Stimulated activated CD8-positive, alpha-beta memory T cell treated with anti-CD3 and anti-CD28 coated beads, Interleukin-2, amount 100 ng/mL, for 48 hours (primary cell): ENCODE measurements at places on chromosomes 4 and X.

GRCh38 chrX:50606300-50606950, 135.8 kb upstream of the DGKK start:
- no peak for DNase-seq

GRCh38 chr4:37365888-37366287, 121.3 kb downstream of the NWD2 start:
- no peak for DNase-seq

- no peak for DNase-seq
These were observed 60.3 kb upstream of the RXFP1 start for GRCh38 chr4:158461336-158461735.

DNA sequence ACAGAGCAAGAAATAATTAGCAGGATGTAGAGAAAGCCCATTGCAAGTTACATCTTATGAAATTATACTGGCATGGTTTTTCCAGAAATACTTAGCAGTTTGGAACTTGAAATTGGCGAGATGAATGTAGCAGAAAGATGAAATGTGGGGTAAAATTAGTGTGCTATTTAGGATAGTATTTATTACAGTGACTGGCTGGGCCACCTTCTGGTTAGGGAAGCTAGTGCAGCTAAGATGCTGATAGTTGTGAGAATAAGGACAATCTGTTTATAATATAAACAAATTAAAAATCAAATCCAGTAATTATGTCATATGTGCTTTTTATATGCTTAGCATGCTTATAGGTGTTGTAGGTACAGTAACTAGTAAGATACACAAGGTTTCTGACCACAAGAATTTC, 74.8 kb downstream of the IL15 start:
- DNase-seq: no peak

DNA sequence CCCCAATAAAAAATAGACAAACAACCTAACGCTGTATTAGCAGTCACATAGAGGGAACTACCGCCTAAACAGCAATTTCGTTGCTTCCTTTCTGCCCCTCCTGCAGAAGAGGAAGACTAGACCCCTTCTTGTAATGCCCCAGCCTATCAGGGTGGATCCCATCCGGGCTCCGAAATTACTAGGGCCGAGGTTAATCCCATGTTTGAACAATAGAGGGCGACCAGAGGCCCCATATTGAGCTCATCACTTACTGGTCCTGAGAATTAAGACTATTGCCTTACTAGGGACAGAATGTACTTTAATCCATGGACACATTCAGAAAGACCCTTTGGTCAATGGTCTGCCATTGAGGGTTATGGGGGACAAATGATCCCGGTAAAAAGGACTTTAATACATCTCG, 11.8 kb upstream of the ZNF630 start:
- DNase-seq: no peak

- DNase-seq: no peak
These were observed 1.8 kb upstream of the EXOSC9 start for GRCh38 chr4:121799208-121799823.

- no peak for DNase-seq
These were observed 67.5 kb downstream of the FBXW7 start for GRCh38 chr4:152468408-152468807.

GRCh38 chrX:114162068-114162735, 421.7 kb upstream of the HTR2C start:
- DNase-seq: no peak

- no peak for DNase-seq
These were observed 12.3 kb upstream of the INPP4B start for GRCh38 chr4:142858446-142858845.

- no peak for DNase-seq
These were observed 646.6 kb upstream of the PITX2 start for GRCh38 chr4:111269439-111269838.

DNA sequence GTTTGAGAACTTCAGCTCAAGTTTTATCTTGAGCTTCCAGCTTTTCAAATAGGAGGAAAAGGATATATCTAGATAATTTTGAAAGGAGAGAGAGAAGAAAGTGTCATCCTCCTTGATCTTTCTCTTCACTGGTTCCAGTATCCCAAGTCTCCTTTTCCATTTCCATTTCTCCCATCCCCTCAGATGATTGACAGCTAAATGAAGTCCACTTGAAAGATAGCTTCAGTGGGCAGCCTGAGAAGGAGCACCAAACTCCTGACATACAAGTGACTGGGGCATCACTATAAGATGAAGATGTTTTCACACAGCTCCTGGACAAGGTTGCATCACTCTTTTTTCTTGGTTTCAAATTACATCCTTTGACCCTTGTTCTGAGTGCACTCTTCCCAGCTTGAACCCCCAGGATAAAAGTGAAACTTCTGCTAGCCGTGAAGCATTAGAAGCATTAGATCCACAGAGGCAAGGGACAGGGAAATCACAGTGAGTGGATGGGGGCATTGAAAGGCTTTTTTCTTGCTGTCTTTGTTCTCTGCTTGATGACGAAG, 17.5 kb upstream of the MAGEA10 start:
- DNase-seq: no peak

GRCh38 chrX:136806891-136807410, 26.2 kb upstream of the ARHGEF6 start:
- DNase-seq: no peak

DNA sequence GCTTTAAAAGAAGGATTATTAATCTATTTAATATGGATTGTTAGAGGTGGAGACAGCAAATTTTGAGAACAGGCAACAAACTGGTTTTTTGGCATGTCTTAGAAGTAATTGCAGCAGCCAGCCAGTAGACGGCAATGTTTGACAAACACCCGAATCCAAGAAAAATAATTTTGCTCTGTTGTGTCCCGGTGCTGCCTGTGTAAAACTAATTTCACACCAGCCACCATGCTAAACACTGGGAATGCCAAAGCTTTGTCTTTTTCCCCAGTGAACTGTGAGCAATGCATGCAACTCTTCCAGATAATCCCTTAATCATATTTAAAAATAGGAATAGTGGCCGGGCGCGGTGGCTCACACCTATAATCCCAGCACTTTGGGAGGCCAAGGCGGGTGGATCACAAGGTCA, 25.9 kb downstream of the SMIM31 start:
- DNase-seq: no peak

- DNase-seq: no peak
These were observed 7.0 kb upstream of the TET2 start for GRCh38 chr4:105139646-105140045.

DNA sequence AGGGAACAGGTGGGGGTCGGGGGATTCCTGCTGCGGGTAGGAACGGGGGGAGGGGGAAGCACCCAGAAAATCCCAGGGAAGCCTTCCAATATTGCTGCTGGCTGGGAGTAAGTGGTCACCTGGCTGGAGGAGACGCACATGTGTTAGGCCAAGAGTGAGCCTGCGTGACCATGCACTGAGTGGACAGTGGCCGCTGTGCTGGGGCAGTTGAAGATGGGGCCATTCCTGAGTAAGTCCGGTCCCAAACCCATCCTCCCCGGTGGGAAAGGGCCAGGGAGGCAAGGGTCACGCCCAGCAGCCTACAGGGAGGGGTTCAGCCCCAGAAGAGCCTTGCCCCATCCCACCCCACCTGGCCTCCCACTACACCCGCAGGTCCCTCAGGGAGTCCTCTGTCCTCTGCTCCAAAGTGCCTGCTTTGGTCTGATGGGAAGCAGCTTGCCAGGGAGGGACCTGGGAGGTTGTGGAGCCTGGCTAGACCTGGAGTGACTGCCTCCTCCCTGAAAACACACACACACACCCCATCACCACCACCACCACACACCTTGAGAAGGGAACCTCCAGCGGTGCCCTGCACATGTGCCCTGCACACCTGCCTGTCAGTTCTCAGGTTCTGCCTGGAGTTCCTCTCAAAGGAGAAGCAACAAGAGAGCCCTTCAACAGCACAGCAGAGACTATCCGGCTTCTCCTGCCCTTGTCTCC, 6.1 kb downstream of the L1CAM start:
- no peak for DNase-seq

- no peak for DNase-seq
These were observed 62.6 kb downstream of the FAM114A1 start for GRCh38 chr4:38930204-38930603.

- no peak for DNase-seq
These were observed 40.3 kb downstream of the OSTC start for GRCh38 chr4:108690738-108691137.

DNA sequence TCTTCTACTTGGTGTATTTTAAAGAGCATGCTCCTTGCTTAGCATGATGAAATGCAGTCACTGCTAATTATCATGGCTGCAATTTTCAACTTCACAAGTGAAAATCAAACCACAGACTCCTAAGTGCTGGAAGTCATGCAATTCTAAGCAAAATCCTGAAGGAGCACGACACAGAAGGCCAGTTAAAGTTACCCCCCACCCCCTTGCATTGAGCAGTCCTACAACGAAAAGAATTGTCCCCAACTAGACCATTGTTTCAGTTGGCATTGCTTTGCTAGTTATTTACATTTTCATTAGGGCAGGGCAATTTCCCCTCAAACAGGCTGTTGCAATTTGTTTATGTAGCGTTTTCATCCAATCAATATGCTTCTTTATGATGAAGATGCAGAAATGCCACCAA, 321.2 kb downstream of the PCDH7 start:
- no peak for DNase-seq

- DNase-seq: no peak
These were observed 42.2 kb upstream of the SMIM10 start for GRCh38 chrX:134948333-134949241.

GRCh38 chr4:165743422-165743821, 129.6 kb upstream of the TLL1 start:
- DNase-seq: no peak

DNA sequence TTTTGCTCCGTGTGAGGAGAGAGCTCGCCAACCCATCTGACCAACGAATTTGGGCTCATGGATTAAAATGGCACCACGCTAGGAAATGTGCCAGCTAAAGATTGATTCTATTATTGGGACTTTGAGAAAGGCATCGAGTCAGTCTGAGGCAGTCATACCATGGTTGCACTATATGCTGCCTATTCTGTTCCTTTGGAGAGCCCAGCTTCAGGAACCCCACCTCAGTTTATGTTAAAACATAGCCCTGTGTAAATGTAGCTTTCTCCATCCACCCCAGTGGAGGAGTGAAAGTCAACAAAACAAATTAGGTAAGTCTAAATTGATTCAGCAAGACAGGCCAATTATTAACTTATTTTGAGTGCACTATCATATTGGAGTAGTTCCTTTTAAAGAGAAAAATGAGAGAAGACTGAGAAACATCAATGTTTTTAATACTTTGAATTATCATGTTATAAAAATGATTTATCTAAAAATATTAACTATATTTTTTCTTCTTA, 24.5 kb upstream of the ADH7 start:
- no peak for DNase-seq

- DNase-seq: no peak
These were observed 296.2 kb upstream of the AMOT start for GRCh38 chrX:113136836-113137235.

GRCh38 chr4:174531486-174531885, 9.2 kb upstream of the HPGD start:
- DNase-seq: no peak

DNA sequence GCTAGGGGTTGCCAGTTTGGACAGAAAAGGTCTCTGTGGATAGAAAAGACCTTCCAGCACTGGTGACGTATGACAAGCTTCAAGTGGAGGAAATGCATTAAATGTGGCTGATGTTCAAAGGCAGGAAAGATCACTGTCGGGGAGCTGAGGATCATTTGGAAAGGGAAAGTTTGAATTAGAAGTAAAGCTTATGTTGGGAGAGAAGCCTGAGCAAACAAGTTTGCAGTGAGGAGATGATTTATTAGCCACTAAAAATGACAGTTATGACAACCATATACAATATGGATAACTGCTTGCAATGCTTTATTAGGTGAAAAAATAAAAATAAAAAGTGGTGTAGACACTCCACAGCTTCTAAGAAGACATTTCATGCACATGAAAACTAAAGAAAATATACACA, 135.3 kb upstream of the HS3ST1 start:
- DNase-seq: no peak

DNA sequence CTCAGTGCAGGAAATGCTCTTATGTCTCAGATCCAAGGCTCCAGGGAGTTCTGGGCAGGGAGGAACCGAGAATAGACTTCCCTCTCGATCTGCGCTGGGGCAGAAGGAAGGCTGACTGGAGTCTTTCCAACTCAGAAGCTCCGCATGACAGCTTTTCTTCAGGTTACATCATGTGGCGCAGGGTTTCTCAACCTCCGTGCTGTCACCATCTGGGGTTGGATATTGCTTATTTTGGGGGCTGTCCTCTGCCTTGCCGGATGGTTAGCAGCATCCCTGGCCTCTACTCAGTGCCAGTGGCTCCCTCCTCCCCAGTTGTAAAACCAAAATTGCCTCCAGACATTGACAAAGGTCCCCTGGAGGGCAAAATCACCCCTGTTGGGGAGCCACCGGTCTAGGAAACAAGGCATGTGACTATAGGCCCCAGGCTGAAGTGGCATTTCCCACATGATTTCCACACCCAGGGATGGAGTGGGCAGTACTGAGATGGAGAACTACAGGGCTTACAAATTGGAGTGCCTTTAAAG, 21.4 kb downstream of the REELD1 start:
- DNase-seq: no peak

DNA sequence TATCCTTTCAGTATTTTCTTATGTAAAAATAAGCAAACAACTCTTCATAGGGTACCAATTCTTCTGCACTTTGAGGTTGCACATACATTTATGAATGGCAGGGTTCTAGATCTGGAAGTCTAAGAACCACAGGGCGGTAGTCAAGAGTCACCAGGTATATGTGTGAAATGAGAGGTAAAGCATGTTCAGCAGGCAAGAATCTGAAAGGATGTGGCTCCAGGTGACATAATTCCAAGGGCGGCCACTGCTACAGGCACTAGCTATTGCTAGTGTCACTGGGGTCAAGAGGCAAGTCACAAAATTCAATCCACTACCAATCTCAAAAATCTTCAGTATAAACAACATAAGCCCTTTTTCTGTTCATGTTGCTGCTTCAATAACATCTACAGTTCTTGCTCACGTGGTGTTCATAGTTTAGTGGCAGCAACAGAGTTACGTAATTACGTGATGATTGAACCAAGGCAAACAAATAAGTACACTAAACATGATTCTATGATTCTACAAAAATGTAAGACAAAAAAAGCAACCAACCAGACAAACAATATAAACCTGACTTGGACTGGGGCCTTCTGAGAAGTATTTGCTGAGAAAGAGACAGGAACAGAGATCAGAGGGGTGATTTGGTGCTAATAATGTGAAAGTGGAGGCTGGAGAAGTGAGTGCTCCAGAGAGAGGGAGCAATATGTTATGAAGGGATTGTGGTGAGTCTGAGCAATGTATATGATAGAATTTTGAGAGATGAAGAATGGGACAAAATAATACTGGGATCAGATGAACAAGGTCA, 101.7 kb downstream of the NAA11 start:
- no peak for DNase-seq
